ENCODE measurements at places on chromosomes 4 and X. TPM values are rescaled to one million over a fixed set of nuclear protein-coding genes. Genes with fewer than 3 reads are reported as not detected.

DNA sequence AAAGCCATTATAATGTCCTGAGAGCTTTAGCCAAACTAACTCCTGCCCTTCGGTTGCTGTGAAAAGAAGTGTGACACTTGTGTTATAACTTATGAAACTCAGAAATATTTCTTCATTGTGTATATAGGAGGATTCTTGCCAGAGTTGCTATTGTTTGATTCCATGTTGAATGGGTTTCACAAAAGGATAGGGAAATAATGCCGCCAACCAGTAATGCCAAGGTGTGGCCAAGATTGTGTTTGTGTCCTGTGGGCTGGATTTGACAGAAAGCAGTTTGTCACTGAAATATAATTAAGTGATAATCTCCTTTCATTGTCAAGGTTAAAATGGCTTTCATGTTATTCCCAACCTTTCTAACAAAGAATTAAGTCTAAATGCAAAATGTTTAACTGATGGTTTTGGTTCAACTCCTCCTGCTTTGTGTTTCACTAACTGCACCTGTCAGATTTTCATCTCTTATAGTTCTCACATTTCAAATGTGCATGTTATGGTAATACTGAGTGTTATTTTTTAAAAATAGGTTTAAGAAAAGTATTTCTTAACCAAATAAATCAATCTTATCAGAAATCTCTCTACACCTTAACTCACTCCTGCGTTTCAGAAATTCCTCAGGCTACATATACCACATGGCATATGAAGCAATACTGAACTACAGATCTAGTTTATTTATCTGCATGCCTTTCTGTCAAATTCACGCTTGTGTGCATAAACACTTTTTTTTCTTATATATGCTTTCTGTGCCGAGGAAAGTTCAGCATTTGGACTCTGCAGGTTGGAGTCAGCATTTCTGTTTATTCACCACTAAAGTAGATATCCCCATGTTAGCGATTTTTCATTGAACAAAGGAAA, at the start of gene CLDN22:
Gene CLDN22, minus strand, starts transcription at position 66 of the 849 bp plus-strand sequence. Its CDS starts 58 bp downstream, at position 8.
- no peak for DNase-seq

GRCh38 chrX:21806691-21807090, 32.7 kb upstream of the MBTPS2 start:
- DNase-seq = no peak

DNA sequence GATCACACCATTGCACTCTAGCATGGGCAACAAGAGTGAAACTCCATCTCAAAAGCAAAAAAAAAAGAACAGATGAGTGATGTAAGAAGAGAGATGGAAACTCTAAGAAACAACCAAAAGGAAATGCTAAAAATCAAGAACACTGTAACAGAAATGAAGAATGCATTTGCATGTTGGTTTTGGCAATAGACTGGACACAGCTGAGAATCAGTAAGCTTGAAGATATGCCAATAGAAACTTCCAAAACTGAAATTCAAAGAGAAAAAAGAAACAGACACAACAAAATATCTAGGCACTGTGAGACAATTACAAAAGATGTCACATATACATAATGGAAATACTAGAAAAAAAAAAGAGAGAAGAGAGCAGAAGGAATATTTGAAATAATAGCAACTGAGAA, 93.7 kb downstream of the BEND2 start:
- no peak for DNase-seq

The CXCL11 gene
- total RNA-seq = not detected

Data from chondrocyte (in vitro differentiated cells).